Activated CD4-positive, alpha-beta T cell treated with anti-CD3 and anti-CD28 coated beads, Interleukin-2, amount 50 U/mL, for 16 hours (primary cell): ENCODE measurements at places on chromosomes 2 and 18.

DNA sequence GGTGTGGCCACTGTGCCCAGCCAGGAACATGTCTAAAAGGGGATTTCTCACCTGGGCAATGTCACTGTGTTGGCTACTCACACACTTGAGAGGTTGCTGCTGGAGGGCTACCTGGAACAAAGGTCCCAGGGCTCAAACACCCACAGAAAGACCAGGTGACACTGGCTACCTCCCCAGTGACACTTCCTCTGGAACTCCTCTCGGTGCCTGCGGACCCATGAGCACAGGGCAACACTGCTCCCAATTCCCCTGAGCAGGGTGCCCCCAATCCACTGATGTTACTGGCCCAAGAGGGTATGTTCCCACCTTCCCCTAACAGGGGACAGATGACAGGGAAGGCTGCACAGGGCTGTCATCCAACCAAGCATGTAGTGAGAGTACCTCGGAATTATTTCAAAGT, 5.8 kb downstream of the NPPC start:
- DNase-seq = no peak

DNA sequence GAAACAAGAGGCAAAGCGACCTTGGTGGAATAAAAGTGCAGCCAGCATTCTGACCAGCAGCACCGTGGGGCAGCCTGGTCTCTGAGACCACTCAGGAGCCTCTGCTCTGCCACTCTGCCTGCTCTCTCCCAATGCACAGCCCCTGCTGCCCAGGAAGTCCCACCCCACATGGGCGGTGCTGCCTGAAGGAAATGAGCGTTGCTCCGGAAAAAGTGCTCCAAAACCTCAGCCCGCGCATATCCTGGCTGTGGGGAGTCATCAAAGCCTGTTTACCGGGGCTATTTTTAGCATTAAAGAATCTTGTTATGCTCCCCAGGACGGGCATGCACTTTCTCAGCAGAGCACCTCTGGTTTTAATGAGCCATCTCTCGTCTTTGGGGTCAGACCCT, 54.5 kb downstream of the EPAS1 start:
- DNase-seq = peak; percentile 86

GRCh38 chr2:97740590-97741182, 27.3 kb downstream of the ZAP70 start:
- DNase-seq = peak; percentile 41

DNA sequence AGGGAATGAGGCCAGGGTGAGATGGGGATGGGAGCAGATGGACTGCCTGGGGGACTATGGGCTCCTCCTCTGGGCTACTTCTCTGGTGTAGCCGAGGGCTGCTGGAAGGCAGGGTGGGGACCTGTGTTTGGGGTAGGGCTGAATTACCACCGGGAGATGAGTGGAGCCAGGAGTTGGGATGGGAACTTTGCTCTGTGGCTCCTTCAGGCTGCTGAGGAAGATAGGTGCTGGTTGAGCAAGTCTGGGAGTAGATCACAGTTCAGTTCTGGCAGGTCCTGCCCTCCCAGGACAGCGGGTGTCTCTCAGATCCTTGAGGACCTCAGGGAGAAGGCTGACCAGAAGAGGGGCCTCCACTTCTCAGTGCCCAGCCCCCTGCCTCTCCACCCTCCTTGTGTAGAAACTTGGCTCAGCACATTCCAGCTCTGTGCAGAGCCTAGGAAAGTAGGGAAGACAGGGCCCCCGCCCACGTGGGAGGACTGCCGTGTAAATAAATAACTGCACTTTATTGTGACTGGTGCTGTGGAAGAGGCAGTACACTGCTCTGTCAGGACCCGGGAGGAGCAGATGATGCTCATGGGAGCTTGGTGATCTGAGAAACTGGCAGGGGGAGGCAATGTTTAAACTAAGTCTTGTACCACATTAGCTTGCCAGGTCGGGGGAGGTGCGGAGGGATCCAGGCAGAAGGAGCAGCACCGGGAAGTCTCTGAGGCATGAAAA, 15.3 kb downstream of the TET3 start:
- DNase-seq = no peak

DNA sequence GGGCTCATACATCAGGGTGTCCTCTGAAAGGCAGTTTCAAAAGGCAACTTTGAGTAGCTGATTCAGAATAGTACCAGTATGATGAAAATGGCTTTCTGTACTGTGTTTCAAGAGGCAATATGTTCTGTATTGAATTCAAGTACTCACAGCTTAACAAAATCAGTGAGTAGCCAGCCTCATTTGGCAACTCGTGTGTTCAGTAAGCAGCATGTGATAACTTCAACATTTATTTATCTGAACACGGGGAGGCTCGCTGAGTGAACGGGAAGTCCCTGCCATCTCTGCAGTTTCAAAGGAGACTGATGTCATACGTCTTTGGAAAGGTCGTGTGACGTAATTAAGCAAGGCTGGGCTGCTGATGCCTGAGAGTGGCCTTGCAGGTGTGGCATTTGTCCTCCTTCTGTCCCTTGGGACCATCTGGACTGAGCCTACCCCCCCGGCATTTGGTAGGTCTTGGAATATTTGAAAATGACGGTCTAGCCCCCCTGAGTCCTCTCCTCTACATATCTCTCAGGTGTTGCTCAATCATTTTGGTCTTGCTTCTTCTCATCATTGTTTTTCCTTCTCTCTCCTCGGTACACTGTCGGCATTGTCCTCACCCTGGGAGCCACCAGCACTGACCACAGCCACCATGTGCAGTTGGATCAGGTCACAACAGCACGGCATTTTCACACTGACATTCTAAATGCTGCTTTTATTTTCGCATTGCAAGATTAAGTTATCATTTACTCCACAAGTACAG, 62.8 kb downstream of the SMIM21 start:
- peak; percentile 2 for DNase-seq

DNA sequence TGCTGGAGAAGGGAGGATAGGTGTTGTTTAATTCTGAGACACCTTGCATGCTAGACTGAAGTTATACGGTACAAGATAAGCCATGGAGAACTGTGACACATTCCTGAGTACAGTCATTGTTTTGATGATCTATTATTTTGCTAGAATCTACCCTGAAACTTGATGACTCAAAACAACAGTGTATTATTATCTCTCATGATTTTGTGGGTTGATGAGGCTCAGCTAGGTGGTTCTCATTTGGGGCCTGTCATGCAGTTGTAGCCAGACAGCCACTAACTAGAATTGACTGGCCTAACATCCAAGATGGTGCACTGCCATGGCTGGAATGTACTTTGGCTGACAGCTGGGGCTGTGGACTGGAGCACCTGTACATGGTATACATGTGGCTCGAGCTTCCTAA, 5.4 kb upstream of the IL1R1 start:
- DNase-seq = peak; percentile 85

DNA sequence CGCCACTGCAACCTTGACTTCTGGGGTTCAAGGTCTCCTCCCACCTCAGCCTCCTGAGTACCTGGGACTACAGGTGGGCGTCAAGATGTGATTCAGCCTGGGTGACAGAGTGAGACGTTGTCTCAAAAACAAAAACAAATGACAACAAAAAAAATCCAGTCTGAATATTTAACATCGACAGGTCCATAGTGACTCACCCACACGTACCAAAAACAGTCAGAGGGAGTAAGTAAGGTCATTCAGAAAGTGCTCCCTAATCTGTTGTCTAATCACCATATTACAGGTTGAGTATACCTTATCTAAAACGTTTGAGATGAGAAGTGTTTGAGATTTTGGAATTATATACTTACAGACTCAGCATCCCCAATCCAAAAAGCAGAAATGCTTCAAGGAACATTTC, 24.4 kb downstream of the SAP130 start:
- DNase-seq = no peak

DNA sequence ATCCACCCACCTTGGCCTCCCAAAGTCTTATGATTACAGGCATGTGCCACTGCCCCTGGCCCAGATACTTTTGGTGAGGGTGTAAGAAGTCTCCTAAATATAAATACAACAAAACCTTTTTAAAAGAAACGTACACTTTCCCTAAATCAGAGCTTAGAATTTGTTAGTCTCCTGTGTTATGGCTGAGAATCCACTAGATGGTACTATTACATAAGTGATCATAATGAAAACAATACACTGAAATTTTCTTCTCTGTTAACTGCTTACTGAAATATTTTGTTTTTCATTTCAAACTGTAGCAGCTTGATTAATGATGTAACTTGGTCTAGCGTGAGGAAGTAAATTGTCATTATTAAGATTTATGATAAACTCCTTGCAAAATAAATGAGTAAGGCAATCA, 74.8 kb upstream of the FAM98A start:
- no peak for DNase-seq

- DNase-seq = no peak
Measured at GRCh38 chr2:236400594-236401360, 136.6 kb upstream of the ASB18 start.

DNA sequence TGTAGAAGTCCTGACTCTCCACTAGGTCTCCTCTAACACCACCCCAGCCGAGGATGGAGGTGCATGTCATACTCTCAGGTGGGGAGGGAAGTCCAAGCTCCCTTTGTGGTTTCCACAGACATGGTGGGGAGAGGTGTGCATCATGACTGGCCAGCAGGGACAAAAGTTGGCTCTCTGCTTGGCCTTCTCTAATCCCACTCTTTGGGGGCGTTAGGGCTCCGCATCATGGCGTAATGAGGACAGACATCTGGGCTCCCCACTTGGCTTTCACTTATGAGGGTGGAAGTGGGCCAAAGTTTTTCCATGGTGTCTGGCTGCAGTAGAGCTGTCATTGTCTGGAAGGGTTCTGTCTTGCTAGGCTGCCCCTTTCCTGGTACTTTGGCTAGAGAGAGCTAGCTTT, 80.7 kb upstream of the DAPL1 start:
- no peak for DNase-seq
